ENCODE measurements at places on chromosomes 3 and 15.

DNA sequence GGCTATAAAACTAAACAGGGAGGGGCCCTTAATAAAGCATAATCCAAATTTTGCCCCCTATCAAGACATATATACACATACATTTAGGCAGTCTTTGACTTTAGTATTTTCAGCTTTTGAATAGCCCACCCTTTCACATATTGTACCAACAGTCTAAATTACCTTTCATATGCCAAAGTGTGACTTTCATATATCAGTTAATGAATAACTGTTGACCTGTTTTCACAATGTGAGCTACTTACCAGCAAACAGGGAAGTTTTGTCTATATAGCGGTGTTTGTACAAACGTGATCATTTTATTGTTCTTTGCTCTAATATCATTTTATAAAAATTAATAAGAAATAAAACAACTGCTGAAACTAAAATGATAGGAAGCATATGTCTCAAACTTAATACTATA, 28.0 kb downstream of the CEP152 start:
- no peak for DNase-seq

GRCh38 chr3:10553591-10554235, 48.3 kb upstream of the ATP2B2 start:
- DNase-seq: no peak

DNA sequence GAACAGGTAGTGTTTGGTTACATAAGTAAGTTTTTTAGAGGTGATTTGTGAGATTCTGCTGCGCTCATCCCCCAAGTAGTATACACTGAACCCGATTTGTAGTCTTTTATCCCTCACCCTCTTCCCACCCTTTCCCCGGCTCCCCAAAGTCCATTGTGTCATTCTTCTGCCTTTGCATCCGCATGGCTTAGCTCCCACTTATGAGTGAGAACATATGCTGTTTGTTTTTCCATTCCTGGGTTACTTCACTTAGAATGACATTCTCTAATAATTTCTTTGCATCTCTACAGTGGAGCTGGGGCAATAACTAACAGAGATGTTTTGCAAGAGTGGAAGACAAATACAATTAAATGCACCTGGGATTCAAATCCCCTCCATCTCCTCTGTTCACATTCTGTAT, 93.2 kb downstream of the TP63 start:
- no peak for DNase-seq

GRCh38 chr15:80563372-80563997, 131.6 kb upstream of the ABHD17C start:
- DNase-seq: no peak

DNA sequence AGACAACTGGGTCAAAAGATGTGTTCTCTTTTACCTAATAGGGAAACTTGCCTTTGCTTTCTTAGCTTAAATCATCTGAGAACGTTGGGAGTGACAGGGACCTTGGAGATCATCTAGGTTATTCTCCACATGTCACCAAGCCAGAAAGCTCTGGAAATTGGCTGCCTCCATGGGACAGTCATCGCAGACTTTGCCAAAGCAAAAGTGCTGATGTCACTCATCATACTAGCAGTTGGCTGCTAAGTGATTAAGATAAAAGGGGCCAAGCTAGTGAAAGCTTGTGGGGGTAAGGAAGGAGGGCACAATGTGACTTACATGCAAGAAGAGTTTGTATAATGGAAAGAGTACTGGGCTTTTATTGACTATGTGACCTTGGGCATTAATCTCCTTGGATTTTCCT, 198.0 kb upstream of the PFN2 start:
- no peak for DNase-seq

- DNase-seq: no peak
These were observed 50.7 kb upstream of the GOLGA6L2 start for GRCh38 chr15:23497710-23498111.

GRCh38 chr3:197784019-197784585, 7.0 kb upstream of the LRCH3 start:
- no peak for DNase-seq

- no peak for DNase-seq
These were observed 13.4 kb downstream of the TRAIP start for GRCh38 chr3:49842843-49843517.

DNA sequence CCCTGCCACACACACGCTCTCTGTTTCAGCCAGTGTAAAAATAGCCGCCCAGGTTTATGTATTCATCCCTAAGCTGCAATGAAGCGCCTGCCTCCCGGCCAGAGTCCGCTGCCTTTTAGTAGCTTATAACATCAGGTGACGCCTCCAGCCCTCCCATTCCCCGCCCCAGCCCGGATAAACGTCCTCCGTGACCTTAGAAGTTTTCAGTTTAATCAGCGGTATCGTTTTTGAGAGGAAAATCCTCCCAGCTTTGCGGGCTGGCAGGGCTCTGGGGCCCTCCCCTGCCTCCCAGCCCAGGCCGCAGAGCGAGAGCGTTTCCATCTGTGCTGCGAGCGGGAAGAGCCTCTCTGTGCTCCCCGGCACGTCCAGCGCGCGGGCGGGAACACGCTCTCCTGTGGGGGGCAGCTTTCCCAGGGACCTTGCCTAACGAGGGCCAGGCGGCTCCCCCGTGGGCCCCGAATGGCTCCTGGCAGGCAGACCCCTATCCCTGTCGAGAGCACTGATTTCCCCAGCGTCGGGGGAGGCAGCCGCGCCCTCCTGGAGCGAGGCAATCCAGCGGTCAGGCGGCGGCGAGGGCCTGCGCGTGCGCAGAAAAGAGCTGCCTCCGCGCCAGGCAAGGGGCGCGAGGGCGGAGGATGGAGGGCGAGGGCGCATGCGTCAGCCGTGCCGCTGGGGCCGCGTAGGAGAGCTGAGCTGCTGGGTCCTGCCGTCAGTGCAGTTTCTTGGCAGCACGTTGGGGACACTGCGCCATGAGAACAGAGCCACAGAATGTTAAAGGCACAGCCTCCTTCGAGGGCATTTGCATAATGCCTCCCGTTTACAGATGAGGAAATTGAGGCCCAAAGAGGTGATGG, 71.1 kb downstream of the CCNL1 start:
- DNase-seq: peak; percentile 85

GRCh38 chr3:128215290-128215689, 62.0 kb downstream of the EEFSEC start:
- no peak for DNase-seq

GRCh38 chr15:100334456-100334855, 7.3 kb downstream of the ADAMTS17 start:
- DNase-seq: no peak

GRCh38 chr15:66084704-66085103, 168.8 kb downstream of the MEGF11 start:
- DNase-seq: no peak

DNA sequence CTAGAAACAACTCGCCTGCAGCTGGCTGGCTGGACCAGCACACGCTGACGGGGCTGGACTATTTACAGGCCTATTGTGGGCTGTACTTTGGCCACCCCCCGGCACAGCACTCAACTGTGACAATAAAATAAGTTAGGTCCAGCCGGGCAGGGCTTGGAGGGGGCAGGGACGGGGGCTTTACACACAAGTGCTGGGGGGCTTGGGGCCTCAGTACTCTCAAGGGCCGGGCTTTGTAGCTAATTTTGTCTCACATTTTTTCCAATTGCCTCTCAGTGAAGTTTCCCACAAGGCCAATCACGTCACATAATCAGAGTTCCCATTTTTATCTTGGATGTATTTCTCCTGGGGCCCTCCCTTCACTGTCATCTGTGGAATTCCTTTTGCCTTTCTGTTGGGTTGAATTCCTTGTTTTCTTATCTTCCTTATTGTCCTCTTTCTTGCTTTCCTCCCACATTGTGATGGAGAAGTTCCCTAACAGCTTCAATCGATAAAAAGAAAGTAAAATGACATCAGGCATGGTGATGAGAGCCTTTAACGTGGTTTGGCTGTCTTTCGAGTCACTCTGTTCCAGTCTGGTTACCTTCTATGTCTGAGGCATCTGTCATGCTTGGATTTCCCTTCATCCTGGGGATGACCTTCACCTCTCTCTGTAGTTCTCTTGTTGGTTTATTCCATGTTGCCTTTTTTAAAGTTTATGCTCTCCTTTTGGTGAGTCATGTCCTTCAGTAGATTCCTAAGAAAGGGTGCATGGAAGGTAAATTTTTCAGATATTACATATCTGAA, 44.1 kb upstream of the CMTM7 start:
- DNase-seq: no peak

DNA sequence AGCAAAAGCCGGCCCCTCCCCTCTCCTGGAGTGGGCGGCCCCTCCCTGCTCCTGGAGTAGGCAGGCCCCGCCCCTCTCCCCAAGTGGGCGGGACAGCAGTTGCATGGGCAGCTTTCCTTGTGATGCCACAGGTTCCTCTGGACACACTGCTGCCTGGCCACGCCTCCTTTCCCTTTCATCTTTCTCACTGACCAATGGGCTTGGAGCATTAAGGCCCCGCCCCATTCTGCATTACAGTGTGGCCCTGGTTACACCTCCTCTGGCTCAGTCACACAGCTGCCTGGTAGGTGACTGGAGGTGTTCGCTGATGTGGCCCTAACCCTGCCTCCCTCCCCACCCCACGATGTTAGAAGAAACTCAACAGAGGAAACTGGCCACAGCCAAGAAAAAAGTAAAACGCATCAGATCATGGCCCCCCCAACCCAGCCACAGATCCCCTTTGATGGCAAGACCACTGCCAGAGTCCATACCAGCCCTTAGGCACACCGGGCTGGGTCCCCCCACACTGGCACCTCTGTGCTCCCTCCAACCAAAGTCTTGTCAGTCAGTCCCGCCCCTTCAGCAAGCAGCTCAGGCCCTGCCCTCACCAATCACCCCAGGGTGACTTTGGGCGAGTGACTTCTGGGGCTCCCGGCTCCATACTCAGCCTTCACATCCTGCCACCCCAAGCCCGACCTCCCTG, 84.3 kb downstream of the ADAMTS7 start:
- DNase-seq: no peak

- no peak for DNase-seq
These were observed 9.8 kb downstream of the P2RY14 start for GRCh38 chr3:151268267-151269235.

- DNase-seq: peak; percentile 5
These were observed 469.6 kb upstream of the DPPA4 start for GRCh38 chr3:109806929-109807328.
